ENCODE measurements at places on chromosomes 6 and 20.

DNA sequence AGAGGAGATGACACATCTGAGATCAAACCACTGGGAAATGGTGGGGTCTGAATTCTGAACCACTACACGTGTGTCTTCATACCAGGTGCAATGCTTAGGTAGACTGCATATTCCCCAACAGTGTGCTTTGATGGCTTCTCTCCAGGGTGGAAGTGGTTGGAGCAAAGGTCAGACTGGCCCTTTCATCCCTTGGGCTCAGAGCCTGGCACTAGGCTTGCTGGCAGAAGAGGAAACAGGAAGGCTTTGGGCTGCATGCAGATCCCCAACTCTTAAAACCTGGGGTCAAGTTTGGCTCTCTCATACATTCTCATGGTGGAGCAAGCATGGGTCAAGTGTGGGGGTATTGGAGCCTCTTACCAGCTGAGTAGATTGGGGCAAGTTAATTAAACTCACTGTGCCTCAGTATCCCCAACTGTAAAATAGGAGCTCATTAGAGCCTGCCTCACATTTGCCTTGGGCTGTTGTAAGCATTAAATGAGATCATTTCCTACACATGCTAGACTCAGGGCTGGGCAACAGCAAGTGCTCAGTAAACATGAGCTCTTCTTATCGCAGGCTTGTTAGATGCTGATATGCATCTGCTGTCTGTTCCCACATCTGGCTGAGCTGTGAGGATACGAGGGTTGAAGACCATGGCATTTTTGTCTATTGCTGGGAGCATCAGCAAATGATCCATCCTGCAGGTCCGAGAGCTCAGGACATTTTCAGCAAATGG is 51.6 kb upstream of the FAM83D start:
- no peak for DNase-seq

DNA sequence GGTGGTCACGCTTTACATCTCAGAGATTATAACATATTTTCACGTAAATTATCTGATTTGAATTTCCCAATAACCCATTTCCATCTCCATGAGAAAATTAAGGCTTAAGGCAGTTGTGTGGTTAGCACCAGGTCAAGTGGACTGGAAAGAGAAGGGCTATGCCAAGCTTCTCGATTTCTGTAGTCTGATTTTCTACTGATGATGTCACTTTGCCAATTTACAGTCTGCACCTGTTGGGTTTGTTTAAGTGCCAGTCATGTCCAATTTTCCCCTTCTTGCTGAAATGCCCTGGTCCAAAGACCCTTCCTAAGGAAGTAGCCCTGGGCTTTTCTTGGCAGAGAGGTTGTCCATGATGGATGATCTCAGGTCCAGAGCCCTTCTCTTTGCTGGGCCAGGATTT is 562.3 kb upstream of the BTBD3 start:
- DNase-seq = no peak

GRCh38 chr6:125489579-125490285 is 188.0 kb upstream of the HDDC2 start:
- DNase-seq = no peak

DNA sequence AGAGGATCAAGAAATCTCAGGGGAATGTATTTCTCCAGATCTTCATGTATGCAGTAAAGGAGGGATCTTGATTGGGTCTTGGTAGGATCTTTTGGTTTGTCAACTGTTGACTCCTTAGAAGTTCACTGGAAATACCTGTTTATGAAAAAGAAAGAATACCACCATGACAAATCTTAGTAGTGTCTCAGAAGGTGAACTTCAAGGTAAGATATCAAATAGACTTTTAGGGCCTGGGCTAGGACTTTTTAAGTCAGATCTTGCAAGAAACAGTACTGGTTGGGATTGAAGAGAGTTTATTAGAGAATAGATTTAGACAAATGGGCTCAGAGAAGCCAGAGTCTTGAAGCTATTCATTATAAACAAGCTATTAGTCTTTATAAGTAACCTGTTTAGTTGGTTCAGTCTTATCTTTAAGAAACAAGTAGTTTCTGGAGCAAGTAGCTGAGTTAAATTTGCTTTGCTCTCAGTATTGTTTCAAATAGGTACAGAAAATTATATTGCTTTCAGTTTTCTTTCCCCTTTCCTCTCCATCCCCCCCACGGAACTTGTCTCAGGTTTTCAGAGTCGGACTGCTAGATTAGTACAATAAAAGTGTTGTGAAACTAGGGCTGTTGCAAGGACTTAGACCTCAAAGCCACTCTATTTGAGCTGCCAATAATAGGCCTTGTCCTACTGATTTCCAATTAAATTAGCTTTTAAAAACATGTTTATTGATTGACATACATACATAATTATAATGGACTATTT is 529.1 kb upstream of the CITED2 start:
- peak; percentile 52 for DNase-seq

- DNase-seq = no peak
Observed at GRCh38 chr6:95551678-95552324, 25.5 kb upstream of the MANEA start.

Data from GM13976 (cell line).